ENCODE measurements at places on chromosomes 5 and 9.

DNA sequence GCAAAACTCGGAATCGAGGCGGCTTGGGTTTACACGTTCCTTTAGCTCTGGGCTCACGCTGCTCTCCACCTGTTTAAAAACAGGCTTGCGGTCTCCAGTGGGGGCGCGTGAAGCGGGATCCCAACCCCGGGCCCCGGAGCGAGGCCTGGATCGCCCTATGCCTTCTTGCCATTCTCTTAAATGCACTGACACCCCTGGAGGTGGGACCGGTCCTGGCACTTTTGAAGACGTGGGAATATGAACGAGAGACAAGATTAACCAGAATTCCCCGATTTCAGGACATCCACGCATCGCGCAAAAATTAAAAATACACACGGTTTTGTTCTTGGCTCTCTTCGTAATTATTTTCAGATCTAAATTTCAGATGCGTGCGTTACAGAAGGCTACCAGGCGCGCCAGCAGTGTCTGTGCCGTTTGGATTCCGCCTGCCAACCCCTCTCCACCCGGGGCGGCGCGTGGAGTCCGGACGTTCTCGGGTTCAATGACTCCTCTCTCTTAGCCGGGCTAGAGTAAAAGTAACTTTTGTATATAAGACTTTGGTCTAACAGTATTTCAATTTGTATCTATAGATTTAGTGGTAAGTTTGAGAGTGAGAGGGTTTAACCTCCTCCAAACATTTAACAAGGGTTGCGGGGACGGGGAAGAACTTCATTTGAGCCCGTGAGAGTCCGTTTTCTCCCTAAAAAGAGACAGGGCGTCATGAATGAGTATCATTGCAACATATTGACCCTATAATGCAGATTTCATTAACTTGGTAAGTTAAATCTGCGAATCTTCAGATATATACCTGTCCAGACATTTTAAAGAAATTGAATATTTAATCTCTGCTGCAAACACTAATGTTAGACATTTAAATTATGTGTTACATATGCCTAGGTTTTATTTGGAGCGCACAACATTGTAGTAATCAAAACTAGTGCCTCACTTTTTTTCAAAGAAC lies 3.8 kb downstream of the FOXD1 start:
- no peak for DNase-seq

DNA sequence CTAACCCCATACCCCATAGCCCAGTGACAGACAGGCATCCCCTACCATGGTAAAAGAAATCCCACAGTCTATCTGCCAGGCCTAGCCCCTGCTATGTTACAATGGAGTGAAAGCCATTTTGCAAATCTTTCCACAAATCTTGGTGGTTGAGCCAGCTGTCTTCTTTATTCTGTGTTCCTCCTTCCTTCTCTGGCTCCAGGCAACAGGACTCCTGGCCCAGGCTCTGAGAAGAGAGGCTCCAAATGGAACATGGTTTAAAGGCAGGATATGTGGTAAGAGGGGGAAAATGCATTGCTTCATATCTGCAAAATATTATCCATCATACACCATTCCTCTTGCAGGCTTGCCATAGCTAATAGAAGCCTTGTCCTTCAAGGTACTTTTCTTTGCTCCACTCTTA lies 25.2 kb downstream of the FGF1 start:
- DNase-seq = no peak

DNA sequence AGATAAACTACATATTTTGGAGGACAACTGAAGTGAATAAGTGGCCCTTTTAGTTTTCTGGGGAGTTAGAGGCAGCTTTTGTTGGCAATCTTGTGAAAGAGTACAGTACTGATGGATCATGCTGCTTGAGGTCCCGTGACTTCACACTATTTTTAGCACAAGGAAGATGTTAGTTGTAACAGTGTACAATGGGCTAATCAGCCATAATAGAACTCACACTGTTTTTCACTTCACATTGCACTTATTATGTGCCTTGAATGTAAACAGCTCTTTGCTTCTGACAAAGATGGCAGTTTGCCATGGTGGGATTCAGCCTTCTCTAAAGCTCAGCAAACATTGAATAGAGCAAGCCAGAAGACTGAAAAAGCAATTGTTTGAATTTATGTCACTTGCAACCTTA lies 176.7 kb upstream of the ZNF608 start:
- no peak for DNase-seq

GRCh38 chr5:92553326-92553725 lies 1027.7 kb downstream of the NR2F1-AS1 start:
- DNase-seq = no peak

DNA sequence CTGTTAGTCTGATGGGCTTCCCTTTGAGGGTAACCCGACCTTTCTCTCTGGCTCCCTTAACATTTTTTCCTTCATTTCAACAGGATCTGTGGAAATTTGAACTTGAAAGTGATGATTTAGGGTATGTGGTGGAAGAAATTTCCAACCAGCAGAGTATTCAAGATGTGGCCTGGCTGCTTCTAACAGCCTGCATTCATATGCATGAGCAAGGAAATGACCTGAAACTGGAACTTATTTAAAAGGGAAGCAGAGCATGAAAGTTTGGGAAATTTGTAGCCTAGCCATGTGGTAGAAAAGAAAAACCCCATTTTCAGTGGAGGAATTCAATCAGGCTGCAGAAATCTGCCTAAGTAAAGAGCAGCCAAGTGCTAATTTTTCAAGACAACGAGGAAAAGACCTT lies 41.7 kb downstream of the UNC13B start:
- no peak for DNase-seq

GRCh38 chr9:127358023-127358535 lies 38.9 kb upstream of the SLC2A8 start:
- DNase-seq = no peak

GRCh38 chr9:29830821-29831220 lies 2257.5 kb upstream of the C9orf72 start:
- DNase-seq = peak; percentile 30

GRCh38 chr9:129761901-129762369 lies 9.1 kb upstream of the PTGES start:
- no peak for DNase-seq

DNA sequence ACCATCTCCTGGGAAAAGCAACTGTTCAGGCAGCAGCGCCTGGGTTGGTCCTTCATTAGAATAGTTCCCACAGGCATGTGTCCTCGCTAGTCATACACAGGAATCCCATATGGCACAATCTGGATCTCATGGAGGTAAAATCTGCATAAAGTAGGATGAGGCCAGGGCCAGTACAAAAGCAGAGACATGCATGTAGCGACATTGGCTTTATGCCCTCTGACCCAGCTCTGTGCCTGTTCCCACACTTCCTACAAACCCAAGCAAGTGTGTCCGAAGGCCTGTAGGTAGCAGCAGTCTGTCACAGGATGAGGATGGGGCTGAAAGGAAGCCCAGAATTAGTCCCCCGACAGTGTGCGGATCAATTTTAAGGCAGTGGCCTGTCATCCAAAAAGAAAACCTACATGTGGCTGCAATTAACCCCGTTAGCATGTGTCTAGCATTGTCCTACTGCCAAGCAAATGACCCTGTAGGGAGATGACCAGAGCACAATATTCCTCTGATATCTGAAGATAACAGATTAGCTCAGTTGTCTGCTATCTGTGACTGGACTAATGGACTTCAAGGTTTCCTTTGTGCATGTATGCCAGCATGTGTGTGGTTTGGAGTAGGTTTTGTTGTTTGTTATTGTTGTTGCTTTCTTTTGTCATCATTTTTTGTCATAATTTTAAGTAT lies 178.8 kb downstream of the TMEM161B start:
- no peak for DNase-seq

DNA sequence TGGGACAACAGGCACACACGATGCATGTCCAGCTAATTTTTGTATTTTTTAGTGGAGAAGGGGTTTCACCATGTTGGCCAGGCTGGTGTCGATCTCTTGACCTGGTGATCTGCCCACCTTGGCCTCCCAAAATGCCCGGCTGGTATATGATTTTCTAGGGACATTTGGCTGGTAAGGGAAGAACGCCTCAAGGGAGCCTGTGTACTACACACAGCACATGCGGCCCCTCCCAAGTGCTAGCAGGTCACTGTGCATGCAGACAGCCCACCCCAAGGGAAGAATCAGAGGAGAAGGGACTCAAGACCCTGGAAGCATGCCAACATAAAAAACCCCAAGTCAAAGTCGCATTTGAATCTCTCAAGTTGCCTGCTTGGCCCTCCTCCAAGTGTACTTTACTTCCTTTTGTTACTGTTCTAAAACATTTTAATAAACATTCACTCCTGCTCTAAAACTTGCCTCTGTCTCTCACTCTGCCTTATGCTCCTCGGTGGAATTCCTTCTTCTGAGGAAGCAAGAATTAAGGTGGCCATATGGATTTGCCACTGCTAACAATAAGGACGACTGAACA lies 24.3 kb upstream of the OTULINL start:
- DNase-seq = peak; percentile 61

GRCh38 chr9:105385381-105385985 lies 62.4 kb upstream of the FSD1L start:
- no peak for DNase-seq

DNA sequence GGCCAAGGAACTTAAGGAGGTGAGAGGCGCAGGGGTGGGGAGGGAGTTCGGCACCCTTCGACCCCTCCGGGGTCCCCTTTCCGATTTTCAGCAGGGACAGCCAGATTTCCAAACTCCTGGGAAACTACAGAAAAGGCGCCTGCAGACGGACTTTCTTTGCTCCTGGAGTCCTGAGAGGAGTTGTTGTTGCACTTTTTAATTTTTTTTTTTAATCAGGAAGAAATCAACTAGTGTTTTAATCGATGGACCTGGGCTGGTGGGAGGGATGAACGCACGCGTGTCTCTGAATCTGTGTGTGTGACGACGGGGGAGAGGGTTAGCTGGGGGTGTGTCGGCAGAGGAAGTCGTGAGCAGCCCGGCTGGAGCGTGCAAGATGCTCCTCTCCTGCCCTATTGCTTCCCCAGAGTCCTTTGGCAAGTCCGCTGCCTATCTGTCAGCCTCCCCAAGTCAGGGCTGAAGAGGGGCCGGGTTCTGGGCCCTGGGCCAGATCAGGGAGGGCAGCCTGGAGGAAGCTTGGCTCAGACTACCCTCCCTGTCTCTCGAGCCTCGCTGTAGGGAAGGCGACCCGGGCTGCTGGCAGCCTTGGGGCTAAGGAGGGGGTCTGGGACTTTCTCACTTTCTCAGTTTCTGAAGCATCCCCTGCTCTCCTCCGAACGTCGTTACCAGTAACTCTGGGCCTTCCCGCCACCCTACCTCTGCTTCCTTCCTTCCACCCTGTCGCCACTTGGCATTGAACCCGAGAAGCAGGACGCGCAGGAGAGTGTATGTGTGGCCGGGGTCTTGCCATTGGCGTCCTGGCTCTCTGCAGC lies 731 bp downstream of the PRR16 start:
- peak; percentile 12 for DNase-seq

DNA sequence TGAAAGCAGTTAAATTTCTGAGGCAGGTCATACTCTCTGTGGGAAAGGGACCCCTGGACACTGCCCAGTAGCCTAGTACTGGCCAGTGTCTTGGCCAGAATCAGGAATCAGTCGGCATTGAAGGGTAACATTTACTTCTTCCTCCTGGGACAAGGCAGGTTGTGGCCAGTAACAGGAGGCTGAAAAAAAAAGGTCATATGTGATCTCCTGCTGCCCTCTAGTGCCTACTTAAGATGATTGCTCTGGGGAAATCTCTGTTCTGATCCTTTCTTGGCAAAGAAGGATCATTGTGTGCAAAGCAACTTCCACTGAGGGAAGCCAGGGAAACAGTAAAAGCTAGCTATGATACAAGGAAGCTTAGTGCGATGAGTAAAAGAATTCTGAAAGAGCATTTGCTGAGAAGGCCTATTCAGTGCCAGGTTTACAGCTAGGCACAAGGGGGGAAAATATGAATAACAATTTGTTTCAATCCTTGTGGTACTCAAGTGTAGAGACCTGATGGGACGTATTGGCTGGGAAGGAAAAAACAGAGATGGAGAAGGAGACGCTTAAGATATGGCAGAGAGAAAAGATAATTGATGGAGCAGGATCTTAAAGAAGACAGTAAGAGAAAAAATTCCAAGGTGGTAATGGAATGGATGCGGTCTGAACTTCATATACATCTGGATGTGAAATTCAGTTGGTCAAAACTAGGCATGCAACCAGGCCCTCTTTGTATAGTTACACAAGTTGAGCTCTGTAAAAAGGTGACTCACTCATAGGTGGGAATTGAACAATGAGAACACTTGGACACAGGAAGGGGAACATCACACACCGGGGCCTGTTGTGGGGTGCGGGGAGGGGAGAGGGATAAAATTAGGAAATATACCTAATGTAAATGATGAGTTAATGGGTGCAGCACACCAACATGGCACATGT lies 25.8 kb upstream of the TRIM32 start:
- no peak for DNase-seq

DNA sequence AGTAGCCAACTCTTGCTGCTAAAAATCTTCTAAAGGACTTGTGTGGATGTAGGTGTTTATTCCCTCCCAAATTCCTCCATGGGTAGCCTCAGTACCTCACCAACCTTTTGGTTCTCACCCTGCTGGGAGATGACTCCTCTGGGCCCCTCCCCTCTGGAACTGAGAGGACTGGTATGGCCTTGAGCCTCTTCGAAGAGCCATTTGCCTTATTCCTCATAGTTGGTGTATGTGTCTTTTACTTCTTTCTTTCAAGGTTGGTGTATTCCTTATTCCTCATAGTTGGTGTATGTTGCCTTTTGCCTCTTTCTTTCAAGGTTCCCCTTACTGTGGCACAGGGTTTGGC lies 48.3 kb downstream of the GNAQ start:
- no peak for DNase-seq

- no peak for DNase-seq
Measured at GRCh38 chr9:95940265-95940664, 64.8 kb downstream of the ERCC6L2 start.

GRCh38 chr5:143054480-143054941 lies 284.3 kb downstream of the ARHGAP26 start:
- DNase-seq = no peak

- no peak for DNase-seq
Measured at GRCh38 chr9:87515006-87515405, 17.3 kb downstream of the DAPK1 start.

- DNase-seq = no peak
Measured at GRCh38 chr5:168601972-168602371, 22.8 kb upstream of the PANK3 start.

DNA sequence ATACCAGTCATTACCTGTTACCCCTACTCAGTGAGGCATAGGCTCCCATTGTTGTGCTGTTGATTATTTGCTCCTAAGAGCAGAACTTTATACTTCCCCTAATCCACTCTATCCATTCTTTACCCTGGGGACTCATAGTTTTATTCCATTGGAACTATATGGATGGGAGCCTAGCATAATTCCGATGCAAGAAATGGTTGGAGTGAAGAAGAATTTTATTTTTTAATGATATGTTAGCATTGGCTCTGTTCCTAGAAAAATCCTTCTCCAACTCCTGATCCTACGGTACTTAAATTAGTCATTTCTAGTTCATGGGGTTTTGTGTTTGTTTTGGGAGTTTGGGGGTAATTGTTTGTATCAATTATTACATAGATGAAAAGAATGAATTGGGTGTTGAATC lies 191.5 kb downstream of the GOLPH3 start:
- DNase-seq = no peak

- no peak for DNase-seq
Measured at GRCh38 chr5:92884469-92884868, 696.5 kb downstream of the NR2F1-AS1 start.

DNA sequence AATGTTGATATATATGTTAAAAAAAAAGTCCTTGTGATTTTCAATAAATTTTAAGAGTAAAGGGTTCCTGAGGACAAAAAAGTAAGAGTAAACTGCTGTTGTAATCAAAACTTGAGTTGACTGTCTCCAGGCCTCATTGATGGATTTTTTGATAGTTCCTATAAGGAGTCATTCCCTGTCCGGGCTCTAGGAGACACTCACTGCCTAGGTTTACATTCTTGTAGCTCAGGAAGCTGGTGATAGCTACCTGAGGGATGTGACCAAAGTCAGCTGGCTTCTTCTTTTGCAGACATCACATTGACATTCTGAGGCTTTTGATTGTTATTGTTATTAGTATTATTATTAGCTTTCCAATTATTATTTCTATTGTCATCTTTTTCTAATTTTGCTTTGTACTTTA lies 116.5 kb upstream of the FBXL7 start:
- no peak for DNase-seq

Data from left colon (tissue), 2 donors.